ENCODE measurements at places on chromosomes 13 and 19.

DNA sequence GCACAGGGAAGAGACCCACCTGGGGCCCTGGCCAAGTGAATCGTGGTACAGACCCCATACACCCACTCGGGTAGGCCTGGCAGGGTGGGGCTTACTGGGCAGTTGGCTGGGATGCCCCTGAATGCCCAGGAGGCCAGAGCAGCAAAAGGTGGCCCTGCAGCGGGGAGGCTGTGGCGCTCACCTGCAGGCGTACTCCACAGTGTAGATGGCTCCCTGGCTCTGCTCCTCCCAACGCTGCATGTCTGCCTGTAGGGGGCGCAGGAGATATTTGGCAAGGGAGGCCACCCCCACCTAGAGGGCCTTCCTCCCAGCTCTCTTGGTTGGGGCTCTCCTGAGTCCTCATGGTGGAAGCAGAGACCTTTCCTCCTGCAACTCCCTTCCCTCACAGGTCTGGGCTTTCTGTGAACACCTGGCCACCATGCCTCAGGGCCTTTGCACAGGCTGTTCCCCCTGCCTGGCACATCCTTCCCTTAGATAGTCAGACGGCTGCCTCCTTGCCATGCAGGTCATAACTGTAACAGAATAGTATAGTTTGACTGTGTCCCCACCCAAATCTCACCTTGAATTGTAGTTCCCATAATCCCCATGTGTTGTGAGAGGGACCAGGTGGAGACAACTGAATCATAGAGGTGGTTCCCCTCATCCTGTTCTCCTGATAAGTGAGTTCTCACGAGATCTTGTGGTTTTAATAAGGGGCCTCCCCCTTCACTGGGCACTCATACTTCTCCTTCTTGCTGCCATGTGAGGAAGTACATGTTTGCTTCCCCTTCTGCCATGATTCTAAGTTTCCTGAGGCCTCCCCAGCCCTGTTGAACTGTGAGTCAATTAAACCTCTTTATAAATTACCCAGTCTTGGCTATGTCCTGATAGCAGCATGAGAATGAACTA lies 5.9 kb downstream of the BORCS8 start:
- DNase-seq, result peak; percentile 36

- DNase-seq, result no peak
Observed at GRCh38 chr13:79459906-79460305, 21.0 kb upstream of the NDFIP2 start.

GRCh38 chr13:110538632-110539031 lies 22.9 kb downstream of the RAB20 start:
- DNase-seq, result no peak

DNA sequence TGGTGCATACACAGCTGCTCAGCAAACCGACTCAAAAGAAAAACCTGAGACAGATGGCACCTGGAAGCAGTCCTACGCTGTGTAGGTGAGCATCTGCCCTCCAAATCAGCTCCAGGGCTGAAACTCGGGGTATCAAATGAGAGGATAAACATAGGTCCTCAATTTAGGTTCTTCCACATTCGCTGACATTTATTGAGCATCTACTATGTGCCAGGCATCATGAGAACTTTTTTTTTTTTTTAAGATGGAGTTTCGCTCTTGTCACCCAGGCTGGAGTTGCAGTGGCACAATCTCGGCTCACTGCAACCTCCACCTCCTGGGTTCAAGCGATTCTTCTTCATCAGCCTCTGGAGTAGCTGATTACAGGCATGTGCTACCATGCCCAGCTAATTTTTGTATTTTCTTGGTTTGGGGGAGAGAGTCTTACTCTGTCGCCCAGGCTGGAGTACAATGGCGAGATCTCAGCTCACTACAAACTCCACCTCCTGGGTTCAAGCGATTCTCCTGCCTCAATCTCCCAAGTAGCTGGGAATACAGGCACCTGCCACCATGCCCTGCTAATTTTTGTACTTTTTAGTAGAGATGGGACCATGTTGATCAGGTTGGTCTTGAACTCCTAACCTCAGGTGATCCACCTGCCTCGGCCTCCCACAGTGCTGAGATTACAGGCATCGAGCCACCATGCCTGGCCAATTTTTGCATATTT lies 13.4 kb downstream of the QPCTL start:
- no peak for DNase-seq

DNA sequence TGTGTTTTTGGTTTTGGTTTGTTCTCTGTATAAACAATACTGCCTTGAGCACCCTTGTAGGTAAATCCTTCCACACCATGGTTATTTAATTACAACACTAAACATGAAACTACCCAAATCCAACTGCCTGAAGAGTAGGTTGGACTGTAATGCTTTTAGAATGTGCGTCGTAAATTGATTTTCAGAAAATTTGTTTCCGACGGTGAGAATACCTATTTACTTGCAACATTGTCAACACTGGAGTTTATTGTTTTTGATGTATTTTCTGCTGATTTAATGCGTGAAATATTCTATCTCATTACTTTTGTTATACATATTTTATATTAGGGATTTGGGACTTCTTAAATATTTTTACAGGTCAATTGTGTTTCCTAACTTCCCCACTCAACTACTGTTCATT lies 48.2 kb downstream of the ADGRE1 start:
- no peak for DNase-seq

GRCh38 chr19:33492090-33492489 lies 29.5 kb downstream of the PEPD start:
- no peak for DNase-seq

DNA sequence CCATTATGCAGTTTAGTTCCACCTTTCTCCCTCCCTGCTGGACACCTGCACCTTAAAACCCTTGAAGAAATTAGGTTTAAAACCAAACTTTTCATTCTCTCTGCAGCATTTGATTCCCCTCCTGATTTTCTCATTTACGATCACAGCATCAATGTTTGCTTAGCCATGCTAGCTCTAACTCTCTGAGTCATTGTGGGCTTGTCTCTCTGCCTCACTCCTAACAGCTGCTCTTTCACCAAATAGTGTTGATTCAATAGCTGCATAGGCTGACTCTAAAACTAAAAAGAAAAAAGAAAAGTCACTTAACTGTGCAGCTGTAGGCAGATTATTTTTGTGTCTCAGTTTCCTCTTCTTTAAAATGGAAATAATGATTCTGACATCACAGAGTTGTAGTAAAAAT lies 1124.9 kb downstream of the DIAPH3 start:
- DNase-seq, result no peak

DNA sequence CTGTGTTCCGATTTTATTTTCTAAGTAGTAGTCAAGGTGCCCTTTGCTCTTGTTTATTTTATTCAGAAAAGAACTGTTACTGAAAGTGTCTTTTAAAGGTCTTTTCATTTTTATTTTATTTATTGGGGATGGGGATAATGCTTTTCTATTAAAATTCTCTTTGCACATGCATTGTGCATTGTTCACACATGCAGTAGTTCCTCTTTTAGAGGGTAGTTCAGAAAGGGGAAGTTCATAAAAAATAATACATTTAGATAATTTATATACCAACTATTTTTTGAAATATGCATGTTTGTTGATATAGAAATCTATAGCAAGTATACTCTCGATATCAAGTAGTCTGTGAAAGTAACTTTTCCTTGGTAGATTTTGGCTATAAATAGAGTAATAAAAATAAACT lies 3.5 kb downstream of the GPC5 start:
- DNase-seq, result no peak

DNA sequence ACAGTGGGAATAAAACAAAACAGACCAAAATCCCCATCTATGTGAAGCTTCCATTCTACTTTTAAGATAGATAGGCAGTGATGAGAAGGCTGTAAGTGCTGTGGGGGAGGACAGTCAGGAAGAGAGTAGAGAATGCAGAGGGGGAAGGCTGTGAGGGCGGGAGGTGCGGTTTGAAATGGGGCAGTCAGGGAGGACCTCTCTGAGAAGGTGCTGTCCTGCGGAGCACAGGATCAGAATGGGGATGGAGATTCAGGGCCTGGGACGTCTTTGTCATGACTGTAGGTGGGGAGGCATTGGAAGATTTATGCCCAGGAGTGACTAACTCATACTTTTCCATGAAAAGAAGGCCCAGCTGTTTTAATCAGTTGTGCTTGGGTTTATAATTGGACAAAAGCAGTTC lies 3.9 kb upstream of the GPR183 start:
- DNase-seq, result no peak

- DNase-seq, result no peak
Observed at GRCh38 chr19:15263361-15263985, 31.2 kb upstream of the EPHX3 start.

GRCh38 chr13:74032325-74032724 lies 101.9 kb downstream of the KLF12 start:
- no peak for DNase-seq

DNA sequence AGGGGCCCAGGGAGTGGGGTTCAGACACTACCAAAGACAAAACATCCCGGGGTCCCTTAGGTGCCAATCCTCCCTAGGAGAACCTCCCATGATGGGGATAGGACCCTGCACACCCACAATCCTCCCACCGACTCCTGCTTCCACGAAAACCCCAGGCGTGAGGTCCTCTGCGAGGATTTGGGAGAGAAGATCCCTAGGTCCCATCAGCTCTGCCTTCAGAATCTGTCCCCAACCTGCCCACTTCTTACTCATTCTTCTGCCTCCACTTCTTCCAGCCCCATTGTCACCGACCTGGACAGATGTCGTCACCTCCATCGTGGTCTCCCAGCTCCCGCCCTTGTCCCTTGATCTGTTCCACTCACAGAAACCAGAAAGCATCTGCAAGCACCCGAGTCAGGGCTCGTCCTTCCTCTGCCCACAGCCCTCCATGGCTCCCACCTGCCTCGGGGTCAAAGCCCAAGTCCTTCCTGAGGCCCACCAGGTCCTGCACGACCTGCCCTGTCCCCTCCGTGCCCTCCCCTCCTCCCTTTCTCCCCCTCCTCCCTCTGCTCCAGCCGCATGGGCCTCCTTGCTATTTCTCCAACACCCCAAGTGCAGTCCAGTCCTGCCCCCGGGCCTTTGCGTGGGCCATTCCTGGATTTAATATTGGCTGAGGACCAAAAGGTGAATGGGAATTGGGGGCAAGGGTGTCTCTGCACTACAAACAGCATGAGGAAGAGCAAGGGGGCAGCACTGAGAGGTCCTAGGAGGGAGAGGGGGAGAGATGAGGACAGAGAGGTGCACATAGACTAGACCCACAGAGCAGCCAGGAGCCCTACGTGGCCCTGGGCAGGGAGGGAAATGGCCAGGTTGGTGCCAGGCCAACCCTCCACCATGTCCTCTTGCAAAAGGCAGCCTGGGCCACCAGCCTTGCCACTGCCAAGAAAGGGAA lies 51.3 kb downstream of the PTPRS start:
- no peak for DNase-seq

DNA sequence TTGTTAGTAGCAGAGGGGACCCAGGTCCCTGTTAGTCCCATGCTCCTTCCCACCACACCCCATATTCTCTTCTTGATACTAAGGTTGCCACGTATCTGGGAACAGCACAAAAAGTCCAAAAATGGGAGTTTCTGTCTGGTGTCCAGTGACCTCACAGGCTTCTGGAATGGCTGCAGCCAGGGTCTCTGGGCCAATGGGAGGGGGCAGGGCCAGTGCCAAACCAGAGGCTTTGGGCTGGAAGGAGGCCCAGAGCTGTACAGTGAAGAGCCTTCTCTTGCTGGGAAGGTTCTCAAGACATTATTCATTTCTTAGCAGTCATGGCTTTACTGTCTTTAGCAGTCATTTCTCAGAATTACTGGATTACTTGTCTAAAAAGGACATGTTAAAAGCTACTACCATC lies 119.2 kb downstream of the FRY start:
- no peak for DNase-seq

DNA sequence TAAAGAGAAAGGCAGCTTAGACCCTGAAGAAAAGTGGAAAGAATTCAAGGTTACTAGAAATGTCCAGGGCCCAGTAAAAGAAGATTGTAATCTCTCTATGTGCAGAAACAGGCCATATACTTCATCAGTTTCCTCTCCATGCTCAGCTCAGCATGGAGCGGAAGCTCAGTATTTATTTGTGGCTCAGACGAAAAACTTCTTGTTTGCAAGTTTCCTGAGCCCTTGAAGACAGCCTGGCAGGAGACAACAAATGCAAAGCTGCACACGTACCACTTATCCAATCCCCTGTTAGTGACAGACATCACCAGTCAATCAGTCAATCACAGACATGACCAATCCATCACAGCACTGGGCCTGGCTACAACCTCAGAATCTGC lies 8.1 kb upstream of the KLF2 start:
- no peak for DNase-seq

DNA sequence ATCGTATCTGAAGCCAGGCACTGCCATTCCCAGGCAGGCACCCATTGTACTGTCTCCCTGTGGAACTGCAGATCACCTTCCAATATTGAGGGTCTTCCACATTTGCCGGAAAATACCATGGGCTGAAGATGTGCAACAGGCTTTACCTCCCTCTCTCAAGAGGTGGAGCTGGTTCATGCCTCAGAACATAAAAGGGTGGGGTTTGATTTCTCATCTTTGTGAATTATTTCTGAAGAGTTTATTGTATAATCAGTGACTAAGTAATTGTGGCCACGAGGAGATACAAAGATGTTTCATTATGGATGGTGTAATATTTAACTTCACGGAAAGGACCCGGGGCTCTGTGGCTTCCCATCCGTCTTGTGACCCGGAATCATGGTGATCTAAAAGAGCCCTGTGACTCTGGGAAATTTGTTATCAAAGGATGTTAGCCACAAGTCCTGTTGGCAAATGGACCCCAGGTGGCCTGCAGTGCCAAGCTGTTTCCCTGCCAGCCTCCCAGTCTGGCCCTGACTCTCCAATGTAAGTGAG lies 230.5 kb downstream of the LACC1 start:
- DNase-seq, result no peak

GRCh38 chr13:49655906-49656305 lies 27.6 kb downstream of the ARL11 start:
- no peak for DNase-seq

GRCh38 chr13:58043971-58044370 lies 412.4 kb downstream of the PCDH17 start:
- DNase-seq, result no peak

DNA sequence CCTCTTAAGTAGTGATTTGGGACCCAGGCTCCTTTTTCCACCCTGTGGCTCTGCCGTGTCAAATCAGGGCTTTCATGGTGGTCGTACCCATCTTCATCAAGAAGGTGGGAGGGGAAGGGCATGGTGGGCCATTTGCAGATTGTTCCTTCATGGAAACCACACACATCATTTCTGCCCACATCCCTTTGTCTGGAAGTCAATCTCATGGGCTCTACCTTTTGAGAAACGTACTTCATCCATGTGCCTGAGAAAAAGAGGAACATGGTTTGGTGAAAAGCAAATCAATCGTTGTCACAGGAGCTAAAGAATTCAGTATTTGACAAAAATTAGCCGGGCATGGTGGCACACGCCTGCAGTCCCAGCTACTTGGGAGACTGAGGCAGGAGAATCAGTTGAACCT lies 233.4 kb downstream of the FOXO1 start:
- DNase-seq, result no peak

GRCh38 chr13:114099918-114100445 lies 32.4 kb downstream of the RASA3 start:
- no peak for DNase-seq

All from germinal center (tissue), 1 donor.